H4 (cell line): ENCODE measurements at places on chromosomes 5 and 9.

GRCh38 chr5:100634937-100635534 lies 99.9 kb downstream of the FAM174A start:
- no peak for DNase-seq

DNA sequence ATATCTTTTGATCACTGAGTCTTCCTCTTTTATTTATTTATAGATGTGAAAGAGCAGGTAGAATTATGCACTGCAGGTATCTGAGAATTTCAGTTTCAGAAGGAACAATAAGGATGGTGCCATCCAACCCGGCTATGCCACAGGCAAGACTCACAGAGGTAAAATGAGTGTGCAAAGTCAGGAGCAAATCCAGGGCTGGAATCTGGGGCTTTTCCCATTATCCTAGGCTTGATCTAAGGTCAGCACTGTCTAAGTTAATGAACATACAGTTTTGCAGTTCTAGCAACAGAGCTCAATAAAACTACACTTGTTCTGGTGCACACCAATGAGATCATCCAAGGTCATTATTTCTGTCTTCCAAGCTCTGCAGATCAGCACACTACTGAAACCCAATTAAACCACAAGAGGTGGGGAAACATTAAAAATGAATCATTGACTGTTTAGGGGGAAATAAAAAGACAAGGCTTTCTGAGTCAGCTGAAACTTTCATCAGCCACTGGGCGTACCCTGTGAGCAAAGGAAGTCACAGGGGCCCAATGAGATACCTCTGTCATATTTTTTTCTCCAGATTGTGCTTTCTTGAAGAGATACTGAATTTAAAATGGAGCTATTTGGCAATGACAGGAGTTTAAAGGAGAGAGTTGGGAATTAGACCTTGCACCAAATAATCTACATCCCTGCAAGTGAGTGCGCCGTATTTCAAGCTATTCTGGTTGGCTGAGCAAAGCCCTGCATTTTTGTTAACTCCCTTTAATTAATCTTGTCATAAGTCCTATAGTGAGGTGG lies 662.2 kb upstream of the ZNF608 start:
- peak; percentile 90 for DNase-seq

DNA sequence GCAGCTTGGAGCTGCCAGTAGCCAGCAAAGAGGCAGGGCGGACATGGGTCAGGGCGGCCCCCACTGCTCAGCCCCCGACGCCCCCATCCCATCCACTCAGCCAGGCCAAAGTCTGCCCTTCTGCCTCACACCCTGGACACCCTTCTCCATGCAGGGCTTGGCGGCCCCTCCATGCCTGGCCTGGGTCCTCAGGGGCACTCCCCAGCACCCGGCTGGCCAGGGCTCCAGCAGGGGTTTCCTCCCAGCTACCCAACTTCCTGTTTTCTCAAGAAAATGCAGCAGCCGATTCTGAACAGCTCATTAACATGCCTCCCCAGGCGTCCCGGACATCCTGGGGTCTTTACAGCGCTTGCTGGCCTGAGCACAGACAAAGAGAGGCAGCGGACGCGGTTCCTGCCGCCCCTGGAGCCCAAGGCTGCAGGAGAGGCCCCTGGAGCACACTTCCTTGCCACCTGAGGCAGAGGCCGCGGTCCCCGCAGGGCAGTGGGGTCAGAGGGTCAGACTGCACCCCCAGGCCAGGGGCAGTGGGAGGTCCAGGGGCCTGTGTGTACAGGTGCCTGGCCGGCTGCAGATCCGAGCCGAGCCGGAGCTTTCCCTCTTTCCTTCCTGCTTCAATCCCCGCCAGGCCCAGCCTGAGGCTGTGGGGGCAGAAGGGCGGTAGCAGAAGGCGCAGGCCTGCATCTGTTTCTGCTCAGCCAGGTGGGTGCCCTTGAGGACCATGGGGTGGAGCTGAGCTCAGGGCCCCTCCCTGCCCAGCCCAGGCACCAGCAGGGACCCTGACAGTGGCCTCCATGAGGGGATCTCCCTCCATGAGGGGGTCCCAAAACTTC lies 18.7 kb upstream of the NRARP start:
- DNase-seq = no peak

DNA sequence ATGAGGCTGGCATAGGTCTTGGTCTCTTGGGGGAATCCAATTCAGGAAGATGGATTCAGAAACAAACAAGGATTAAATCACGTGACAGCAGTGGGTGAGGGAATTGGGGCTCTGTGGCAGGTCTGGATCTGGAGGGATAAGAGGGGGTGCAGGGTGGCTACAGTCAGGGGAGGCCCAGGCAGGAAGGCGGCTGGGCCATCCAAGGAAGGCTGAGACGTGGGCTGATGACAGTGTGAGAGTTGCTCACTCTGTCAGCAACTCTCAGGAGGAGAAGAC lies 65.8 kb upstream of the COL5A1 start:
- peak; percentile 1 for DNase-seq

GRCh38 chr5:69231281-69231680 lies 3.4 kb upstream of the CDK7 start:
- no peak for DNase-seq

DNA sequence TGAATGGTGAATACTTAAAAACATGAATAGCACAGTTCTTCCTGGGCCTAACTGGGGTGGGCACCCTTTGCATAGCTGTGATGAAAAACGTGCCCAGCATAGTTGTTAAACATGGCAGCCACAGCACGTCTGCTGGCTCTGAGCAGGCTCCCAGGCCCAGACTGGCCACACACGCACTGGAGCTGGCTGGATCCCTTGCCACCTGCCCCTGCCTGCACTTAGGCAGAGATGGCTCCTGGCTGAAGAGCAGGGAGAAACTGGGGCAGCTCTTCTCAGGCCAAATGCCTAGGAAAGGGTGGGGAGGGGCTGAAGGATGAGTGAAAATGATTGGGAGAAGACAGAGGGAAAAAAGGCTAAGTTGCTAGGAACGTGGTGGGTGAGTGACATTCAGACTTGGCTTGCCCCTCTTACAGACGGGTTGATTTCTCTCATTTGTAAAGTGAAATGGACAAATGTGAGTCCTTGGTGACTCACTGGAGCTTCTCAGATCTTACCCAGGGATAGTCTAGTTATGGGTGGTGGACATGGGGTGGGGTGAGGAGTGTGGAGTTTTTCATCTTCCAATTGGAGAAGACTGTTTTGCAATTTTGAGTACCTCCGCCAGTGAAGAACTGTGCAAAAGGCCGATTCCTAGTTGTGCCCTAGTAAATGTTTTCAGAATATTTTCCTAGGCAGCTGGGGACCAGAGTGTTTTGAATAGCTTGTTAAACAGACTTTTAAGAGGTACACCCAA lies 42.4 kb downstream of the TRIO start:
- DNase-seq = peak; percentile 59

- DNase-seq = no peak
Measured at GRCh38 chr5:21573416-21574314, 1279.5 kb downstream of the CDH12 start.

GRCh38 chr9:136844761-136845464 lies 2.6 kb downstream of the AJM1 start:
- DNase-seq = no peak

- DNase-seq = peak; percentile 21
Measured at GRCh38 chr9:5799314-5799713, 33.6 kb downstream of the ERMP1 start.

DNA sequence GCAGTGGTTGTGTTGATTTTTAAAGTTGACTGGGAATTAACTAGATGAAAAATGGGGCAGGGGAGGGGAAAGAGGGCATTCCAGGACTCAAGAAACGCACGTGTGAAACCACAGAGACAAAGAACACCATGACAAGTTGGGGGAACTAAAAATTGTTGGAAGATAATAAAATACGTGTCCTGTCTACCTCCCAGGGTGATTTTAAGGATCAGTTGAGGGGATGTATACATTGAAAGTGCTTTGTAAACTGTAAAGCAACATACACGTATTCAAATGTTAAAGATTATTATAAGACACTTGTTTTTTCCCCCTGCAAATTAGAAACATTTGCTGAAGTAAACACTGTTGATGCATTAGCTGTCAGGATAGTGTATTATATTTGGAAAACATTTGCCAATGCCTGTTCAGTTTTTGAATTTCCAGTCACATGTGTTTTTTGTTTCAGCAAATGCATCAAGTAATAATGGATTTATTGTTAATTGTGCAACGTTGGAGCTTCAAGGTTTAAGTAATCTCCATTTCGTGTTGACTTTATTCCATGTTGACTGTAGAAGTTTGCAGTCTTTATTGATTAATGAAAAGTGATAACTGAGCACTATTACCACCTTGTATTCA lies 412.7 kb downstream of the ACTL7B start:
- DNase-seq = no peak
